ENCODE measurements at places on chromosomes 11 and 22.

DNA sequence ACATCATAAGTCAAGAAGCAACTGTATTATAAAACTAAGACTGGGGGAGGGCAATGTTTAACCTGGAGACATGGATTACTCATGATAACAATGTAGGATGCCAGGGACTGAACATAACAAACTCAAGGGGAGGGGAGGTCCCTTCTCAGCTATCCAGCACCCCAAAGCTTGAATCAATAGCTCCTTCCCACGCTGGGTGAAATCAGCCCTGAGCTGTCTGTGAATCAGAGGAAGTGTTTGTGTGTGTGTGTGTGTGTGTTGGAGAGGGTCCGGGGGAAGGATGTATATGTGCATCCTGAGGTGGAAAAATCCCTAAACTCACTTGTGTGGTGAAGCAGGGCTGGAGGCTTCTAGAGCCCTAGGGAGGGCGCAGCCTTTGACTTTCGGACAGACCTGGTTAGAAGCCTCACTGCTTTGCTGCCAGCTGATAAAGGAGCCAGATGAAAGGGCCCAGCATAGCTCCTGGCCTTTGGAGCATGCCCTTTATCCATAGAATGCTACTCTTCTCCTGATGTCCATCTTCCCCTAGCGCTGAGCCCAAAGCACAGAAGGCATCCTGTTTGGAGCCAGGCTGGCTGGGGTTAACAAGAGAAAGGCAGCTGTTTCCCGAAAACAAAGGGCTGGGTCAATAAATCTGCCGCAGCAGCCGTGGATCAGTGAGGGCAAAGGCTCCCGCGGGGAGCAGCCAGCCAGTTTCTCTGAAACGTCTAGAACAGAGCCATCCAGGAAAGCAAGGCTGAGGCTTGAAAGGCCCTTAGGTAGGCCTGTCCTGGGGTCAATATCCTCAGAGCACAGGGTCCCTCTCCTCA is 35.8 kb downstream of the TNKS1BP1 start:
- DNase-seq, result no peak

DNA sequence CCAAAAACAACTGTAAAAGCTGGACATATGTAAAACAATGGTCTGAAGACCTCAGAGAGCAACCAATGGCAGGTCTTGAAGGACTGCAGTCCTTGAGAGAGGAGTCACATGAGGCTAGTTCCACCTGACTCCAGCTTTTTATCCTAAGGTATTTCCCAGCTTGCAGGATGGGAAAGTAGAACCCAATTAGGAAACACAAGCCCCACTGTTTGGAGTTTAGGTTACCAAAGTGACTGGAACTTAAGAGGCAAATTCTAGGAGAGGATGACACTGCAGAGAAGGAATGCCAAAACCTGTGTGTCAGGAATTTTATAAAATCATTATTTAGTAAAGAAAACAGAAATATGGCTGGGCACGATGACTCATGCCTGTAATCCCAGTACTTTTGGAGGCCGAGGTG is 18.4 kb downstream of the OR2AT4 start:
- no peak for DNase-seq

DNA sequence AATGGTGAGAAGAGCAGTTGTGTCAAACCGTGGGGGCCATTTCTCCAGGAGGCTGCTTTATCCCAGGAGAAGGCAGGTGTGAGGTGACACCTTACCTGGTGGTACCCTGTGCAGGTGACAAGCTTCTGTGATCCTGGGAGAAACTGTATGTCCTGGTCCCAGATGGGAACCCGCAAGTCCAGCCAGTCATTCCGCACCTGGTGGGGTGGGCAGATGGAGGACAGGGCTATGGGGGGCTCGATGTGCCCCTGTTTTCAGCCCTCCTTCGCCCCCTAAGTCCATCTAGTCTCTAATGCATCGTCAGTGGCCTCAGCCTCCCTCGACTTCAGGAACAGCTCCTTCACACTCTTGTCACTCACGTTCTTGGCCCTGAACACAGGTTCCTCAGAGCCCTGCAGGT is 2.7 kb upstream of the TEX54 start:
- no peak for DNase-seq

- no peak for DNase-seq
These were observed 143.8 kb upstream of the NCAM1 start for GRCh38 chr11:112817376-112817775.

- no peak for DNase-seq
These were observed 42.4 kb upstream of the PRODH start for GRCh38 chr22:18978506-18978905.

GRCh38 chr22:31089160-31090100 is 8.3 kb downstream of the SMTN start:
- peak; percentile 71 for DNase-seq

DNA sequence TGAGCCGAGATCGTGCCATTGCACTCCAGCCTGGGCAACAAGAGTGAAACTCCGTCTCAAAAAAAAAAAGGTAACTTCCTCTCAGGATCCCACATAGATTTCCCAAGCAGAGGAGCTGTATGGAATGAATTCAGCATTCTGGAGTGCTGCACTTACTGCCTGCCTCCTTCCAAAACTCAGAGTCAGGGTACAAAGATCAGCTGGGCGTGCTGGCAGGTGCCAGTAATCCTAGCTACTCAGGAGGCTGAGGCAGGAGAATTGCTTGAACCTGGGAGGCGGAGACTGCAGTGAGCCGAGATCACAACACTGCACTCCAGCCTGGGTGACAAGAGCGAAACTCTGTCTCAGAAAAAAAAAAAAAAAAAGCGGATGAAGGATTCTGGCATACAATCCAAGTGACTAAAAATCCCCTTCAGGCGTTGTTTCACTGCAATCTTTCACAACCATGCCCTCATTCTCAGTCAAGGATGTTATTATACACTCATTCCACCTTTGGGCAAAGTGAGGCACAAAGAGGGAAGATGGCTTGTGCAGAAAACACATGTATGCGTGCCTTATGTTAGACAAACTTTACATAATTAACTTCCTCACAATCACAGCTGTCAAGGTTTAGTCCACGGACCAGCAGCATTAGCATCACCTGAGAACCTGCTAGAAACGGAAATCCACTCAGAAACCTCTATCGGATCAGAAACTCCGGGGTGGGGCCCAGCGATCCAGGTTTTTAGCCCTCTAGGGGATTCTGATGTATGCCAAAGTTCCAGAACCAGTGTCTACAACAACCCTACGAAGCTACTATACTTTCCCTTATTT is 1.1 kb upstream of the NOL12 start:
- DNase-seq, result peak; percentile 78

- peak; percentile 61 for DNase-seq
These were observed 9.8 kb upstream of the TSSC4 start for GRCh38 chr11:2390725-2391151.

DNA sequence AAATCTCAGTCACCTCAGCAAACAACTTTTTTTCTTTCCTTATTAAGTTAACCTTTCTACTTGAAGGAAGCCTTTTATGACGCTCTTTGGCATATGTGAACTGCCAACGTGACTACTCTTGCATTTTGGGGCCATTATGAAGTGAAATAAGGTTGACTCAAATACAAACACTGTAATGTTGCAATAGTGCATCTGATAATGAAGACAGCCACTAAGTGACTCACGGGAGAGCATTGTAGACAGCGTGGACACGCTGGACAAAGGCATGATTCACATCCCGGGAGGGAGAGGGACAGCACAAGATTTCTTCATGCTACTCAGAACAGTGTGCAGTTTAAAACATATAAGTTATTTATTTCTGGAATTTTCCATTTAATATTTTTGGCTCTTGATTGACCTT is 560.8 kb downstream of the ETS1 start:
- no peak for DNase-seq

DNA sequence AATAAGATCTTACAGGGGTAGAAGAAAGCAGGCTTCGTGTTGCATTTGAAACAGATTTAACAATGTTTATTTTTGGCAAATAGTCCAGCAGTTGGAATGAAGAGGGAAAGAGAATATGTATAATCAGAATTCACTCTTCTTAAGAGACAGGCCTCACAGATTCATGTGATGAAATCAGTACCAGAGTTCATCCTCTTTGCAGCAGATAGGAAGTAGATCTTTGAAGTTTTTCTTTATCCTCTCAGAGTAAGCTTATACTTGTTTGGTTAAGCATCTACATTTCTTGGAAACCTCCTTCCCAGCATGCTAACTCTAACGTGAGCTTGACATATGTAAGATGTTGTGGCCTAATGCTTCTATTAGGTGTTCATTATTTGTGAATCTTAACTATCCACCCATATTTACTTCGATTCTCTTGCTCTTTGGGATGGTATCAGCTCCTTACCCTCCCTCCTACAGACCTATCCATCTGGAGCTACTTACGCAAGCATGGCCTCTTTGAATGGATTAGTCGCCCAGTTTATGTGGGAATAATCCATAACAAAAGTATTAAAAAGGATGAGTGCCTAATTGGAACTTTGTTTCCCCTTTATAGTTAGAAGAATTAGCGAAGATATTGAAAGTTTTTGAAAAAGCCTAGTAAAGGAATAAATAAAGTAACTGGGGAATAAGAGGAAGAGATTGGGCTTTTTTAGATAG is 80.1 kb downstream of the PRMT3 start:
- no peak for DNase-seq

DNA sequence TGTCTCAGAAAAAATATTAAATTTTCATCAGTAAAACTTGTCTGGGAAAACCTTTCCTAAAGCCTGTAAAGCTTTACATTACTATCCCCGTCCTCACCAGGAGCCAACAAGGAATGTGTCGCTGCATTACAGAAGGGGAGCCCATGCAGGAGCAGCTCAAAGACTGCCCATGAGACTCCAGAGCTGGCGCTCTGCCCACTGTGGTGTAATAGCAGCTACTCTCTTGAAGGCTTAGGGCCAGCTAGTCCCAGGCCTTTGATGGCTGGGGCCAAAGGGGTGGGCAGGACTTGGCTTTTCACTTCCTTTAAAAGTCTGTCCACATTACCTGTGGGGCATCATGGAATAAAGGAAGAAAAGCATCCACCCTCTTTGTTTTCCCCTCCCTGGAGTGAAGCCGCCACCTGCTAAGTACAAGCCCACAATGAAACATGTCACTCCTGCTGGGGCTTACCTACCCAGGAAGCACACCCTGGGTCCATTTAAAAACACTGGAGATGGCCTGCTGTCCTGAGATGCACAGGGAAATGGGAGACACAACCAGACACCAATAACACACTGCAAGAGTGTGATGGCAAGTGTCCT is 150.7 kb downstream of the ADAMTS15 start:
- peak; percentile 32 for DNase-seq

- no peak for DNase-seq
These were observed 62.6 kb downstream of the FDX1 start for GRCh38 chr11:110492321-110492685.

- DNase-seq, result no peak
These were observed 20.2 kb downstream of the C11orf96 start for GRCh38 chr11:43962383-43963278.

- DNase-seq, result no peak
These were observed 22.8 kb downstream of the MYO7A start for GRCh38 chr11:77150836-77151235.

- DNase-seq, result no peak
These were observed 75.1 kb upstream of the CADM1 start for GRCh38 chr11:115579181-115579825.

GRCh38 chr22:22086501-22087158 is 104.0 kb upstream of the TOP3B start:
- DNase-seq, result no peak

GRCh38 chr11:12088531-12088930 is 21.9 kb upstream of the MICAL2 start:
- DNase-seq, result no peak

- no peak for DNase-seq
These were observed 189.3 kb downstream of the GUCY1A2 start for GRCh38 chr11:106828976-106829375.

- no peak for DNase-seq
These were observed 111.0 kb downstream of the DBX1 start for GRCh38 chr11:20049231-20049630.

- no peak for DNase-seq
These were observed 1.3 kb downstream of the PRPF19 start for GRCh38 chr11:60905047-60905446.

- DNase-seq, result no peak
These were observed 115.6 kb downstream of the CACNA1I start for GRCh38 chr22:39686178-39686620.

GRCh38 chr11:36724742-36725385 is 126.8 kb upstream of the RAG2 start:
- no peak for DNase-seq

DNA sequence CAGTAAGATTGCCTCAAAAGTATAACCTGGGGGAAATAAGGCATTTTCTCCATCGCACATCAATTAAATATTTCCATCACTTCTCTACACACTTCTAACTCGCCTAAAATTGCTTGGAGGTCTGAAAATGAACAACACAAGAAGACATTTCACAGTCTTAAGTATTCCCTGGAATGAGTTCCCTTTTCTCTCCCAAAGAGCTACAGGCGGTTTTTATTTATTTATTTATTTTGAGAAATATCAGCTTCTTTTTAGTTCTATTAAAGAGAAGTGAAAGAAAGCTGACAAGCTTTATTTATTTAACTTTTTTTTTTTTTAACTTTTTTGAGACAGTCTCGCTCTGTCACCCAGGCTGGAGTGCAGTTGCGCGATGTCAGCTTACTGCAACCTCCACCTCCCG is 11.5 kb upstream of the PARVB start:
- DNase-seq, result no peak

DNA sequence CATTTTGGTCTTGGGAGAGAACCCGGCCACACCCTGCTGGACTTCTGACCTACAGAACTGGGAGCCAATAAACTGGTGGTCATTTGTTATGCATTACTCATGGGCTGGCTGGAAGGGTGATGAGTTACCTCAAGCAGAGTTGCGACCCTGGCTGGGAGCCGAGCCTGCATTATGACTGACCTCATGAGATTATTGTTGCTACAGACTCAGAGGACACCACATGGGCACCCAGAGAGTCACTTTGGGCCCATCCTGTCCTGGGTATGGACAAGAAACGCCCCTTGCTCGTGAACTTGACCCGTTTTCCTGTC is 531.7 kb downstream of the TBC1D22A start:
- no peak for DNase-seq

DNA sequence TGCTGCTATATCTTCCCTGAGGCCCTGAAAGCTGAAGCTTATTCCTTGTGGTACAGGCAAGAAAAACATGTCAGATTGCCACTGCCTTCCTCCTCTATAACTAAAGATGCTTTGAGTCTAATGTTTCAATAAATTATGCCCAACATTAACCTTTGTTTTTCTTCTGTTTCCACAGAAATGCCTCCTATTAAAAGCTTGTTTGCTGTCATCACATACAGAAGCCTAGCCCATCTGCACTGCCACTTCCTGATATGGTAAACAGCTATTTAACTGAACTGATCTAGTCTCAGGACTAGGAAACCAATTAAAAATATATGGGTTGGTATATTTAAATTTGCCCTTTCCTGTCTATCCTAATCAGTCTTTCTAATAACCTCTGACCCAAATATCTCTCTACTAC is 17.1 kb upstream of the CRTAM start:
- no peak for DNase-seq

GRCh38 chr11:35935390-35935789 is 8.5 kb upstream of the LDLRAD3 start:
- no peak for DNase-seq

DNA sequence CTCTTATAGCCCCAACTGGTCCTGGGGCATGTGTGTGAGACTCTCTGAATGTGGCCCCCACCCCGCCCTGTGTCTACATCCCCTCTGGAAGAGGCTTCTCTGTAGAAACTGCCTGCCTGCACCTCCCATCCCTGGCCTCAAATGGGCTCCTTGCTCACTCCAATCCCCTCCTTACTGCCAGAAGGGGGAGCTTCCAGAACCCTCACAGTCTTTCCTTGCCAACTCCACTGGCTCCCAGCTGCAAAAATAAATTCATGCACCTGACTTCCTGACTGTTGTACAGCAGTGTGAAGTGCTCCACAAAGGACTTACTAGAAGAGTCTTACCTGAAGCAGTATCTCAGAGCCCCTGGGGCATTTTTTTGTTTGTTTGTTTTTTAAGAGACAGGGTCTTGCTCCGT is 15.2 kb upstream of the SERPIND1 start:
- DNase-seq, result no peak

All from transverse colon (tissue), 4 donors.